Fibroblast of the conjunctiva (primary cell): ENCODE measurements at places on chromosomes 6 and 20.

DNA sequence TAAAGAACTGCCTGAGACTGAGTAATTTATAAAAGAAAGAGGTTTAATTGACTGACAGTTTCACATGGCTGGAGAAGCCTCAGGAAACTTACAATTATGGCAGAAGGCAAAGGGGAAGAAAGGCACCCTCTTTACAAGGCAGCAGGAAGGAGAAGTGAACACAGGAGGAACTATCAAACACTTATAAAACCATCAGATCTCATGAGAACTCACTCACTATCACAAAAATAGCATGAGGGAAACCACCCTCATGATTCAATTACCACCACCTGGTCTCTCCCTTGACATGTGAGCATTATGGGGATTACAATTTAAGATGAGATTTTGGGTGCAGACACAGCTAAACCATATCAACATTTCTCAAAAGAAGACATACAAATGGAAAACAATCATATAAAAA lies 266.3 kb downstream of the EPM2A start:
- DNase-seq: no peak

- no peak for DNase-seq
These were observed 48.2 kb downstream of the DCBLD1 start for GRCh38 chr6:117530467-117531242.

DNA sequence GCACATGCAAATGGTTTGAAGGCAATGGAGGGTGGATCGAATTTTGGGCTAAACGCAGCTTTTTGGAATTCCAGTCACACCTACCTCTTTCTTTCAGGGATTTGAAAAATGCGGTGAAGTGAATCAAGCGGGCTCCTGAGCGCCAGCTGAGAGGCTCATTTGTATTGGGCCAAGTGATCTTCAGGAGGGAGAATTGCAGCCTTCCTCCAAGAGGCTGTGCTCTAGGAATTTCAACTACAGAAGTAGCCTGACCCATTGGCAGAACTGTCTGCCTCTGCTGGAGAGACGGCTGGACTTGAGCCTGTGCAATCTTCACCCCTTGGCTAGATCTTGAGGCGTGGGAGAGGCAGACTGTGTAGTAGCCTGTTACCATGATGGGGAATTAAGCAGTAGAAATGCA lies 5.7 kb upstream of the TIAM2 start:
- DNase-seq: no peak

- DNase-seq: peak; percentile 69
These were observed at the start of gene DIDO1 for GRCh38 chr20:62926229-62927127. Gene DIDO1 (minus strand): TSS chr20:62926505.

DNA sequence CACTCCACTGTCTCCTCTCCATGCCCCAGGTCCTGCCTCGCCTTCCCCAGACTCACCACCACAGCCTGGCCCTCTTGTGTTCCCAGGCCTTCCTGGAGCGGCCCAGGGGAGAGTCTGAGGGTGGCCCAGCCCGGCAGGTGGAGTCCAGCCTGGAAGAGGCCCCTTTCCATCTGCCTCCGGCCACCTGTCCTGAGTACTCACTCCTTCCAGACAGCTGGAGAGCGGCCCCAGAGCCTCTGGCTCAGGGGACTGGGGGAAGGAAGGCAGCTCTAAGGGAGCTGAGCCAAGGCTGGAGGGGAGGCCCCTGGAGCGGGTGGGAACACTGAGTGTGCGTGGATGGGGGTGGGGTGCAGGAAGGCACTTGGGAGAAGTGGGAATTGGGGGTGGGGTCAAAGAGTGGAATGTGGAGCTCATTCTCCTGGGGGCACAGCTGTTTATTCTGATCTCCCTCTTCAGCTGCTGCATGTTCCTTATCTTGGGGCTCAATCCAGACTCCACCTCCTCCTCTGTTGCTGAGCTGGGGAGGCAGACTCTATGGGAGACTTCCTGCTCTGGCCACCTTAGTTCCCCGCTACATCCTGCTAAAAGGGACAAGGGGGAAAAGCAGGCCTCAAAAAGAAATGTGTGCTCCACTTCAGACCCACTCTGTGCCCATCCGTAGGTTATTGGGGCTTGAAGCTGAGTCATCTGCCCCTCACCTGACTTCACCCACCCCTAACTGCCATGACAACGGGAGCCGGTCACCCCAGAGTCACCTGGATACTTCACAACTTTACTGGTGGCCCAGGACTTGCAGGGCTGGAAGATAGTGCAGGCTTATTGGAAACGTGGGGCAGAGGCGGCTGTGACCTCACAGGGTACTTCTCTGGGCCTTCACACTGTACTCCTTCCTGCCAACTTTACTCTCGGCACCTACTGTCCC lies 19.5 kb upstream of the TAF8 start:
- DNase-seq: no peak

DNA sequence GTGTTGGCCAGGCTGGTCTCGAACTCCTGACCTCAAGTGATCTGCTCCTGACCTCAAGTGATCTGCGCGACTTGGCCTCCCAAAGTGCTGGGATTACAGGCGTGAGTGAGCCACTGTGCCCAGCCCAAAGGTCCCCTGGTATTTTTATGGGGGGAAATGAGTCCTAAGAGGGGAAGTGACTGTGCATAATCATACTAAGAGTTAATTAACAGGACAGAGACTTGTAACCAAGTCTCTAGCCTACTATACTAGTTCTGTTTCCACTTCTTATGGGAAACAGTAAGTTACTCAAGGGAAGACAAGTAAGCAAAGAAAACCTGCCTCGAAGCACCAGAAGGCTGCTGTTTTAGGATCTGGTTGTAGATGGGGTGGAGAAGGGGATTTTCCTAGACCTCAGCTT lies 27.9 kb downstream of the TCF15 start:
- no peak for DNase-seq

- no peak for DNase-seq
These were observed 4.3 kb downstream of the KCNQ5 start for GRCh38 chr6:72626126-72626525.

DNA sequence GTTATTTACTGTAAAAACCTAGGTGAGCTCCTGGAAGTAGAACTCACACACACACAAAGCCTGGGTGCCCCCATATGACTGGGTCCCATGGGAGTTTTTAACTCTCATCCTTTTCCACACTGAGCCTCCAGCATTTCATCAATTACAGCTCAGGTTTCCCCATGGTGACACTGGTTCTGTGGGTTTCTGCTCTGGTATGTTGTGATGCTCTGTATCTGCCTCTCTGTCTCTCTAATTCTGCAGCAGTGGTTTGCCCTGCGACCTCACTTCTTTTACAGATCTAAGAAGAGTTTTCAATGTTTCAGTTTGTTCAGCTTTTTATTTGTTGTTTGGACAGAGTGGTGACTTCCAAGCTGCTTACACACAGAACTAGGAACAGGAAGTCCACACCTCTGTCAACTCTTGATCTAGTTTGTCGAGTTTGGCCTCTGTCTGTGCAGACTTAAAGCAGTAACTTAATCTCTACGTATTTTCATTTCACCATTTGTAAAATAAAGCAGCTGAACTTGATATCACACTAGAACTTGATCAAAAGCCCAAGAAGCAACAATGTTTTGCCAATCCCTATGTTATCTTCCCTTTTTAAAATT lies 554.3 kb downstream of the EPHA7 start:
- DNase-seq: no peak

- no peak for DNase-seq
These were observed 133.1 kb upstream of the PRDM1 start for GRCh38 chr6:105952772-105953690.

GRCh38 chr20:52847029-52847660 lies 125.0 kb upstream of the TSHZ2 start:
- DNase-seq: no peak

DNA sequence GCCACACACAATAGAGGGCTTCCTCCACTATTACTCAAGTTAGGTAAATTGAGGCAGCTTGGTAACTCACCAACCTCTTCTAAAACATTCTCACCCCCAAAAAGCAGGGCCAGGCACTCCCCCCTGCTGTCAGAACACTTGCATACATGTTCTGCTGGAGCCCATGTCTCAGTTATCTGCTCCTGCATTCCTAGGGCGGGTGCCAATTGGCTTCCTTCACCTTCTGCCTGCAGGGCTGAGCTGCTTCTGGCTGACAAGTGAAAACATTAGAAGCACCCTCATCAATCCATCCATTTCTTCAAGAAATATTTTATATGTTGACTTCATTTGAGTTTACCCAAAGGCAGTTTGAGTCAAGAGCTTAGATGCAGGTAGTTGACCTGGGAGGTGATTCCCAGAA lies 4.5 kb upstream of the ENTPD6 start:
- DNase-seq: no peak
